Peyer's patch (tissue), 4 donors: ENCODE measurements at places on chromosomes 2 and 18.

GRCh38 chr2:235238537-235238936, 255.3 kb upstream of the AGAP1 start:
- DNase-seq = peak; percentile 18

DNA sequence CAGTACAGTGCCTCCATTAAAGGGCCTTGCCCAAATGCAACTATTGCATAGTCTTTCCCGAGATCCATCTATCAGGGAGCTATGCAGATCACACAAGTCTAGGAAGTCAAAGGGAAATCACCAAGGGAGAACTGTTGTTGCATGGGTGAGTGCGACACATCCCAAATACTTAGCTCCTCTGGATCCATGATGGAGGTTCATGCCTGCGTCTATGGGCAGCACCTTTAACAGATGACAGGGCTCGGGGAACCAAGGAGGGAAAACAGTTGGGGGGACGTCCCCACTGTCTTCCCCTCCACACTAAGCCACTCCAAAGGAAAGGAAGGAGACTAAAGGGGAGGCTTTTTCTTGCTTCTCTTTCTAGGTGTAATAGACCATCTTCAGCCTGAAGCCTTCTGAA, 552.8 kb upstream of the PKDCC start:
- no peak for DNase-seq

DNA sequence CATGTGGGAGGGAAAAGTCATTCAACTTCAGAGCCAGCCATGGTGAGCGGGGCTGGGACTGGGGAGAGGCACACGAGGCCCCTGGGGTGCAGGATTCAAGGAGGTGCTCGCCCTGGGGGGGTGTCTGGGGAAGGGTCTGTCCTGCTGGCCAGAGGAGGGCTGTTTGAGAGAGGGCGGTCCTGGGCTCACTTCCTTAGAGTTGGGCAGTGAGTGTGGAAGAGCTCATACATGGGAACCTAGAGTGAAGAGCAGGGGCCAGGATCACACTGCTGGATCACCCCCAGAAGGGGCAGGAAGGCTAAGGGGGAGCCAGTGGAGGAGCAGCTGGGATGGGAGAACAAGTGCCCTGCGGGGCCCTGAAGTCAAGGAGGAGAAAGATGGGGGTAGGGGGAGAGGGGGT, 6.5 kb downstream of the SH3BP4 start:
- DNase-seq = no peak

GRCh38 chr2:206557321-206557720, 85.0 kb upstream of the FAM237A start:
- no peak for DNase-seq

GRCh38 chr2:45269149-45269793, 260.0 kb upstream of the SIX2 start:
- no peak for DNase-seq

DNA sequence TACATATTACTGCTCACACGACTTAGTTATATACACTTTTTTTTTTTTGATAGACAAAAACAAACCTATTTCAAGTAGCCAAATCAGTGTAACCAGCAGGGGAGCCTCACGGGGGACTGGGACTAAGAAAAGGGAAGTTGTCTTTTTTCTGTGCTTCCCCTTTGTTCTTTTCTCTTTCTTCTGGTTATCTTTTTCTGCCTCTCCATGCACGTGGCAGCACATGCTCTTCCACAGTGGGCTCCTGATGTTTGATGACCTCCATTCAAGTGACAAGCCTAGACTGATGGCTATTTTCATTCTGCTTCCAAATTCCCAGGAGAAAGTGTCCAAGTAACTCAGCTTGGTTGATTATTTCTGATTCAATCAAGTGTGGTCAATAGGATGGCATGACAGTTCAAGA, 98.2 kb upstream of the STK39 start:
- no peak for DNase-seq

DNA sequence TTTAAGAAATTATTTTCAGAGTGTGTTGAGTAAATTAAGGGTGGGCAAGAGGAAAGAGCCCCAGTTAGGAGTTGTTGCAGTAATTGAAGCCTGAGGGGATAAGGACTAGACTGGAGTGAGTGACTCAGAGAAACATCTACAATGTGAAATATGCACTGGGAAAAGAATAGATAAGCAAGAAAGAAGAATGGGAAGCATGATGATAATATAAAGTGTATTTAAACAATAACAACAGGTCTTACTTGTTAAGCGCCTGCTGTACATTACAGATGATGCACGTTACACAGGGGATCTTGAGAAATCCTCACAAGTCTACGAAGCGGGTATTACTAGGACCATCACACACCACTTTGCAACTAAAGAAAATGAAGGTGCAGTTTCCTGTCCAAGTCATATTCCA, 73.6 kb upstream of the STK17B start:
- DNase-seq = no peak

GRCh38 chr2:56749152-56749752, 565.5 kb downstream of the CCDC85A start:
- DNase-seq = no peak

DNA sequence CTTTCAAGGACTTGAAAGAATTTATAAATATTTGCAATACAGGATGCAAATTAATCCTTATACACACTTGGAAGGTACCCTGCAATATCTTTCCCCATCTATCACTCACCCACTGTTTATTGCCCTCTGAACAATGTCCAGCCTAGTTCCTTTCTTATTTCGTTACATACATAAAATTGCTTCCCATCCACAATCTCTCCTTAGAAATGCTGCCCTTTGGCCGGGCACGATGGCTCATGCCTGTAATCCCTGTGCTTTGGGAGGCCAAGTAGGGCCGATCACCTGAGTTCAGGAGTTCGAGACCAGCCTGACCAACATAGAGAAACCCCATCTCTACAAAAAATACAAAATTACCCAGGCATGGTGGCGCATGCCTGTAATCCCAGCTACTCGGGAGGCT, 41.2 kb upstream of the ATP8B1 start:
- no peak for DNase-seq

DNA sequence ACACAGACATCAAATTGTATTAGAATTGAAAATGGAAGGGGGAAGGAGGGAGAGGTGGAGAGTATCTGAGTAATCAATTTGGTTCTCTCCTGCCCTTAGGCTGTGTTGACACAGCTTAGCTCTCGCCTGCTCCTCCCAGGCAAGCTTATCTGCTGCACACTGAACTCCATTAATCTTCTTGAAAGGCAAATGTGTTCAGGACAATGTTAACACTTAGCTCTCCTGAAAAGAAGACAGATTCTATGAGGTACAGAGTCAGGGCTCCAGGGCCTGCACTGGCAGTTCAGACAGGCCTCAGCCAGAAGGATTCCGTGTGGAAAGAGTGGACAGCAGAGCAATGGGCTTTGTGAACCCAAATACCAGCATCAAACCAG, 430.0 kb upstream of the TNP1 start:
- DNase-seq = no peak

DNA sequence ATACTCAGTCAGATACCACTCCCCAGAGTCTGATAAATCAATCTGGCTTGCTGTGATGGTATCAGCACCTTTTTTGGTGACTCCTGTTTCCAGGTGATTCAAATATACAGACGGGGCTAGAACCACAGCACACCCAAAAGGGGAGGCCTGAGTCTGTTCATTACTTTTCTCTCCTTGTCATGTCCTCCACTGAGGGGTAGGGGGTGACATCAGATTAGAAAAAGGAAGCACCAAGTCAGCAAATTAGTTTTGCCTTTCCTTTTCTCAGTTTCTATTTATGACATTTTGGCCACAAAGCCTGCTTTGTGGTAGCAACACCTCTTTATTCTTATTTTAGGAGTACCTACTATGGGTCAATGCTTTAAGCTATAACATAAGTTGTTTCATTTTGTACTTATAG, 127.4 kb downstream of the CCDC102B start:
- DNase-seq = no peak

DNA sequence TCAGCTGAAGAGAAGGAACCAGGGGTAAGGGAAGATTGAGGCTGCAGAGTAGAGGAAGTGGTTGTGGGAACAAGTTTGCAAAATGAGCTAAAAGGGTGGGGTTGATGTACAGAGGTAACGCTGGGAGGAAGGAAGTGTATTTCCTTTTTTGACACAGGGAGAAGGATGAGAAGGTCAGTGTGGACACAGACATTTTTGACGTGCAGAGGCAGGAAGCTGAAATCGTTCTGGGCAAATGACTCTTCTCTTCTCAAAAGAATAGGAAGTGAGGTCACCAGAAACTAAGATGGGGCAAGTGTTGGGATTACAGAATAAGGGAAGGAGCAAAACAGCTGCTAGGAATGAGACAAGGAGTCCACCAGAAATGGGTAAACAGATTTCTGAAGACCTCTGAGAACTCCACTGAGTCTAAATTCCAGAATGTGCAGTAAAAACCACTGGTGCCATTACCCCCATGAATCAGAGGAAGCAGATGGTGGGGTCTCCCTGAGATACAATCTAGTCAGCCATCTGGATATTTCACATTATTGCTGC, 20.0 kb upstream of the RNF149 start:
- DNase-seq = peak; percentile 69

DNA sequence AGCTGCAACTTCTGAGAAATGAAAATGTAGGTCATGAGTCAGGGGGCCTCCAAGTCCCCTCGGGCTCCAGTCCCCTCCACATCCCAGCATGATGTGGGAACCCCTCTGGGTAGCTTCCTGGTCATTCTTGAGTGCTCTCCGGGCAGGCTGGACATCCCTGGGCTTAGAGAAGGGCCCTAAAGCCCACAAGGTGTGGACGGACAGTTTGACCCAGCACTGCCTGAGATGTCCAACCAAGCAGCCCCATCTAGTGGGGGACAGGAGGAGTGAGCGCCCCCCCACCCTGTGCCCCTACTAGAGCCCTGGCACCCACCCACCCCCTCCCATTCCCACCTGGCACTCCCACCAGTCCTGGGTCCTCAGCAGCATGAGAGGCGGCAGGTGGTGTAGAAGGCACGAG, 46.0 kb downstream of the CYP27C1 start:
- DNase-seq = no peak

GRCh38 chr2:231015478-231015877, 19.6 kb downstream of the SPATA3 start:
- DNase-seq = no peak

DNA sequence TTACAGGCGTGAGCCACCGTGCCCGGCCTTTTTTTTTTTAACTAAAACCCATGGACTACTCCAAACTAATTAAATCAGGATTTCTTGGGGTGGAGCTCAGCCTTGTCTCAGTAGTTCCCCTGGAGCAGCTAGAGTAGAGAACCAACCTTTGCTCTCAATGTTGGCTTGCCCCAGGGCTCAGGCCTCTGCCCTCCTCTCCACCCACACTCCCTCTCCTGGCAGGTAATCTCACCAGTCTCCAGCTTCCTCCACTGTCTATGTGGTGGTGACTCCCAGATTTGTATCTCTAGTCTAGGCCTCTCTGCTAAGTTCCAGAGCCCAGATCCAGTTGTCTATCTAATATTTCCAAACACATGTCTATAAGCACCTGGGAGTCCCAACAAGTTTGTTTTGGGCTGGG, 9.6 kb upstream of the MTA3 start:
- peak; percentile 70 for DNase-seq

- DNase-seq = no peak
Observed at GRCh38 chr2:70440621-70441020, 113.0 kb downstream of the TGFA start.

GRCh38 chr2:24016376-24016761, 6.5 kb downstream of the MFSD2B start:
- no peak for DNase-seq

GRCh38 chr2:174836377-174836994, 72.2 kb upstream of the CHRNA1 start:
- DNase-seq = no peak

- peak; percentile 69 for DNase-seq
Observed at GRCh38 chr2:218010140-218010983, 7.6 kb upstream of the TNS1 start.

- peak; percentile 71 for DNase-seq
Observed at GRCh38 chr2:73070643-73071359, 711 bp downstream of the SFXN5 start.

GRCh38 chr18:25067275-25068025, 284.5 kb downstream of the ZNF521 start:
- DNase-seq = no peak

DNA sequence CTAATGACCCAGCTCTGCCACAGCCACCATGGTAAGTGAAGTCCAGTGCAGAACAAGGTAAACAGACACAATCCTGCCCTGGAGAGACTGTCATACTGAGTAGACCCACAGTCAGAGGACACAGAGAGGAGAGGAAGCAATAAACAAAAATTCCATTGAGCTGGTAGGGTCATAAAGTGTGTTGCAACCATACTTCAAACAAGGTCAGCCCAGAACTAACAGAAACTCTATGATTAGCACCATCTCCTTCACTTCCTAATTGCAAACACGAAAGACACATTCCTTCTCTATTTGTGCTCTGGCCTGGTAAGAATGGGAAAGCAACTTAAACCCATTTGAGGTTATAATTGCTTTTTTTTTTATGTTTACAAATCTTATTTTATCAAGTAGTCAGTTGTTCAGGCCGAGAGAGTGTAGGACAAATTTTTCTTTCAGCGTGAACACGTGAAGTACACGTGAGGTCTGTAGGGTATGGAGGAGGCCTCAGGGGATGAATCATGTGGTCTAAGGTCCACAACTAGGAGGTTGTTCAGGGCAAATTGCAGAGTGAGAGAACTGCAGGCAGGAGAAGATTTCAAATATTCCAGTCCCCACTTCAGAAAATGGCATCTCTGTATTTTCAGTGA, 71.4 kb upstream of the GLS start:
- DNase-seq = no peak

- no peak for DNase-seq
Observed at GRCh38 chr18:49151482-49151881, 200.7 kb upstream of the SMAD7 start.

DNA sequence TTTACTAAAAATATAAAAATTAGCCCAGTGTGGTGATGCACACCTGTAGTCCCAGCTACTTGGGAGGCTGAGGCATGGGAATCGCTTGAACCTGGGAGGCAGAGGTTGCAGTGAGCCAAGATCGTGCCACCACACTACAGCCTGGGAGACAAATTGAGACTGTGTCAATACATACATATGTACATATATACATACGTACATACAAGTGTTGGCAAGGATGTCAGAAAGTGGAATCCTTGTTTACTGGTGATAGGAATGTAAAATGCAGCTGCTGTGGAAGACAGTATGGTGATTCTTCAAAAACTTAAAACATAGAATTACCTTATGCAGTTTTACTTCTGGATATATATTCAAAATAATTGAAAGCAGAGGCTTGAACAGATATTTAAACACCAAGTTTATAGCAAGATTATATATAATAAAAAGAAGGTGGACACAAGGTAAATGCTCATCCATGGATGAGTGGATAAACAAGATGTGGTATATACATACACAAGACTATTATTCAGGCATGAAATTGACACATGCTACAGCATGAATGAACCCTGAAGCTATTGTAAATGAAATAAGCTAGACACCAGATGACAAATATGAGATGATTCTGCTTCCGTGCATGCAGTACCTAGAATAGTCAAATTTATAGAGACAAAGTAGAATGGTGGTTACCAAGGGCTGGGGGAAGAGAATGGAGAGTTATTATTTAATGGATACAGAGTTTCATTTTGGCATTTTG, 43.2 kb downstream of the CCDC138 start:
- no peak for DNase-seq

- DNase-seq = no peak
Observed at GRCh38 chr2:88959480-88960204, 268.2 kb downstream of the RPIA start.
